ENCODE measurements at places on chromosomes 3 and 15.

GRCh38 chr15:69313432-69314000 is 14.8 kb downstream of the PAQR5 start:
- no peak for DNase-seq

DNA sequence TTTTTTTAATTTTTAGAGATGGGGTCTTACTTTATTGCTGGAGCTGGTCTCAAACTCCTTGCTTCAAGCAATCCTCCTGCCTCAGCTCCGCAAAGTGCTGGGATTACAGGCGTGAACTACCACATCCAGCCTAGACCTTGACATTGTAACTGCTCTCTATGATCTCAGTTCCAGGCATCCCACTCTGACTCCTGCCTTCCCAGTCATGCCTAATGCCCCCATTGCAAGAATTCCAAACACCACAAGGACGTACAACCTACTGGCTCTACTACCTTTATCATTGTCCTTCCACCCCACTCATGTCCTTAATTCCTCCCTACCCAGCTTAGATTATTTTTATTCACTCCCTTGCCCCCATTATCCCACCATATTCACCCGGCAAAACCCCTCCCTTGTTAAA is 21.6 kb downstream of the NKIRAS1 start:
- no peak for DNase-seq

GRCh38 chr3:57572096-57572495 is 16.0 kb downstream of the PDE12 start:
- DNase-seq: no peak

DNA sequence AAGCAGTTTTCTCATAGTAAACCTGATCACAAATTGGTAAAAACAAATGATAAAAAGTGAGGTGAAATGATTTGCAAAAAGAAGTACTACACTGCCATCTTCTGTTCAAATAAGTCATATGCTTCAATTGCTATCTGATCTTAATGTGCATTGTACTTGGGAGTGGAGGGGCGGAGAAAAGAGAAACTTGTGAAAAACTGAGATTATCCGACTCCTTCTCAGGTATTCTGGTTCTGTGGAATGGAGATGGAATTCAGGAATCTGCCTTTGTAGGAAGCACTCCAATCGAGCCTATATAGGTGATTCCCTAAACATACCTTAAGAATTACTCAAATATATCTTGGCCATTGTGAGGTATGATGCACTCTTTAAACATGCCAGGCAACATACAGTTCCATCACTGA is 180.6 kb downstream of the CHL1 start:
- no peak for DNase-seq

Measured in psoas muscle (tissue), 8 donors.